GM23248 (cell line): ENCODE measurements at places on chromosomes 6 and 20.

DNA sequence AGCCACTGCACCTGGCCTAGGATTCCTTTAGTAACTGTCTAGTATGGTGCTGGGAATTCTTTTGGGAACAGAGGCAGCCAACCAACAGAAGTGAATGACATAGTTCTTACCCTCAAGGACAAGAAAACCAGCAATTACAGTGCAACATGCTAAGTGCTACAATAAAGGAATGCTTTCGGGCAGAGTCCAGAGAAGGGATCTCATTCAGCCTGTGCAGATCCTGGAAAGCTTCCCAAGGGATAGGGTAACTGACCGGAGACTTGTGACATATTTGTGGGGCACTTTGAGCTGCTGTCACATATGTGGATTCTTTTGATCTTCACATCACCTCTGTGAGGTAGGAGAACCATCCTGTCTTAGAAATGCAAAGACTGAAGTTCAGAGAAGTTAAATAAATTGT lies 46.8 kb downstream of the C6orf15 start:
- no peaks in the 10 kb centered on the region for H3K27me3 ChIP-seq
- H3K4me3 ChIP-seq = no peak overlapping the region
- no peak for DNase-seq
- H3K4me1 ChIP-seq = no peaks in the 10 kb centered on the region
- H3K36me3 ChIP-seq = no peaks in the 10 kb centered on the region

DNA sequence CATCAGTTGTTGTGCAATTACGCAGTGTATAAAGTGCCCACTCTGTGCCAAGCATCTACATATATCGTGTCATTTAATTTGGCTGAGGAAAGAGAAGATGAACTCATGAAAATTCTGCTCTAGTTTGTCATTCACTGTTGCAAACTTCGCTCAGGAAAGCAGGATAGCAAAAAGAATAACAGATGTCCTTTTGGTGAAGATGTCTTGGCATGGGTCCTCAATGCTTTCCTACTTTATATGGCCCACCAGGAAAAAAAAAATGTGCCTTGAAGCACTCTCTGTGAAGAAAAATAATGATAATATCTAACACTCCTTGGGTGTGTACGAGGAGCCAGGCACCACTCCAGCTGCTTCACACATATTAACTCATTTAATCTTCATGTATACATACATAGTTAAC lies 5.6 kb upstream of the PHACTR1 start:
- H3K27ac ChIP-seq = no peak overlapping the region
- no peak overlapping the region for H3K4me3 ChIP-seq
- H3K4me1 ChIP-seq = peaks cover 32% of the 10 kb centered on the region
- DNase-seq = peak; percentile 46
- H3K36me3 ChIP-seq = no peaks in the 10 kb centered on the region

- 0 out of 2 replicates have a peak, but pooled peaks cover 8% of the 10 kb centered on the region for H3K4me1 ChIP-seq
- no peaks in the 10 kb centered on the region for H3K27me3 ChIP-seq
- no peak for DNase-seq
- no peak overlapping the region for H3K4me3 ChIP-seq
These were observed 9.0 kb upstream of the MRGBP start for GRCh38 chr20:62787321-62787720.

DNA sequence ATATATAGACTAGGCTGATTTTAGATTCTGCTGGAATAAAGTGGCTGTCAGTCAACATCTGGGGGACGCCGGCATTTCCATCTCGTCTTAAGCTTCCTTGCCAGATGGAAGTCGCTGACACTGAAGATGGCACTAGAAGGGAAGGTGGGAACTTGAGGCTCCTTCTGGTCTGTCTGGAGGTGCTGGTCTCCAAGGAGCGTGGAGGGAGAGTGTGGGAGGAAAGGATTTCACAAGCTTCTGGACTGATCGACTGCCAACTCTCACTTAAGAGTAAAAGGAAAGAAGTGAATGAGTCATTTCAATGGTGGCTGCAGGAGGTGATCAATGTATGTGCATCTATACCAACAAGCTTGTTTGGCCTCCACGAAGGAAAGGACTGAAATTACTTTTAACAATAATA lies 40.4 kb downstream of the DUSP22 start:
- H3K36me3 ChIP-seq = no peaks in the 10 kb centered on the region
- peak; percentile 74 for DNase-seq
- H3K27me3 ChIP-seq = no peaks in the 10 kb centered on the region

- H3K27me3 ChIP-seq = no peaks in the 10 kb centered on the region
- no peaks in the 10 kb centered on the region for H3K36me3 ChIP-seq
- peaks cover 10% of the 10 kb centered on the region; the same call in 1 of the 2 replicates for H3K4me1 ChIP-seq
- DNase-seq = peak; percentile 84
These were observed at the start of gene SMPDL3A for GRCh38 chr6:122789182-122790027. TSS of gene SMPDL3A (plus strand) at chr6:122789258. CDS start at chr6:122789347, 89 bp downstream.

DNA sequence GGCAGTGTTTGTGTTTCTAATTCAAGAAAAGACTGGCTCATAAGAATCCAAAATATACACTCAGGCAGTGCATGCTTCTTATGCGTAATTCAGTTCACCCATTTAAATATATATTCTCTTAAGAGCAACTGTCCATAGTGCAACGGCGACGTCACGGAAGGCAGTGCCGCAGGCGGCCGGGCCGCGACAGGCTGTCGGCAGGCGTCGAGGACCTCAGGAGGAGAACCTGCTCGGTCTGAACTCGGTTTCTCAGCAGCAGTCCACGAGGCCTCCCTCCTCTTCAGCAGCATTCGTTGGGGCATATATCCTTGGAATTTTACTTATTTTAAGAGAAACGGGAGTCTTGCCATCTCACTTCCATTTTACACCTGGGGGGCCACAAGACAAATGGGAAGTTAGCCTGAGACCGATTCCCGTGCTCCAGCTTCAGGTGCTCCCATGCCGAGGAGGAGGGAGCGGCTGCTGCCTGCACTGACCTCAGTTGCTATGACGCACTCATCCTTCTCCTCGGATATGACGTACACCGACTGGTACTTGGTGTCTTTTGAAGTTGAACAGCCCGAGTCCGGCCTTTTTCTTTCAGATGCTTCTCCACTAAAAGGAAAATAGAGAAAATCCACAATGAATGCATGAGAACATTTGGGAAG lies 8.2 kb downstream of the DLL1 start:
- no peaks in the 10 kb centered on the region for H3K36me3 ChIP-seq
- no peak overlapping the region for H3K27ac ChIP-seq
- no peak overlapping the region for H3K4me3 ChIP-seq

- H3K4me1 ChIP-seq = no peaks in the 10 kb centered on the region
- no peak overlapping the region for H3K27ac ChIP-seq
- no peaks in the 10 kb centered on the region for H3K36me3 ChIP-seq
- DNase-seq = no peak
These were observed 128.8 kb downstream of the PLCB1 start for GRCh38 chr20:8260837-8261251.

DNA sequence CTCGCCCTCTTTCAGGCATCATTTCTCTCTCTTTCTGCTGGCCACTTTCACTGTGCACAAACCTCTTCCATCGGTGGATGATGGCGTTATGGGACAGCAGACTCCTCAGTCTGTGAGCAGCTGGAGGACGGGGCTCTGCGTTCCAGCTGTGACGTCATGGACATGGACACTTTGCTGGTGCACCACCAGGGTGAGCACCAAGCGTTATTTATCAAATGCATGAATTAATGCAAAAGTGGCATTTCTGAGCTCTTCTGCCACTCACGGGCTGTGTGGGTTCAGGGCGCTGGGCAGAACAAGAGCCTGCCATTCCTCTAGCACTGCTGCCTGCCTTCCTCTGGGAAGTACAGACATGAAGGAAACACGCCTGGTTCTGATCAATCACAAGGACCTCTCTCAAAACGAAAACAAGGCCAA lies 82.9 kb upstream of the MPC1 start:
- H3K4me1 ChIP-seq = peaks cover 14% of the 10 kb centered on the region
- no peaks in the 10 kb centered on the region for H3K27me3 ChIP-seq
- peak overlapping the region; percentile 71 for H3K27ac ChIP-seq
- peak; percentile 83 for DNase-seq
